ENCODE measurements at places on chromosomes 5 and 9.

- no peak for DNase-seq
Measured at GRCh38 chr5:179534431-179534830, 15.9 kb upstream of the RUFY1 start.

DNA sequence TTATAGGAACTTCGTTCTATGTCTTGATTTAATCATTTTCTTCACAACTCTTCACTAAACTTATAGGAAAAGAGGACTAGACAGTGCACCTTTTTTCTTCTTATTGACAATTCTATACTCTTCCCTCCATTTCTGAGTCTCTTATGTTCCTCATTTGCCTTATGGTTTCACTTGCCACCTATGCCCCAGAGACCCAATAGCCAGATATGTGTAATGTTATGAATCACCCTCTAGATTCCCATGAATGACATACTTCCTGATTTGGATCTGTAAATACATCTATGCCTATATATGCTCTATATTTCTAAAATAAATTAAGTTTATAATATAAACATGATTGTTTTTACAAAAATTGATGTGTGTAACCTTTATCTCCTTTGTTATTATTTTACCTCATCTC lies 514.1 kb upstream of the MEF2C start:
- no peak for DNase-seq

DNA sequence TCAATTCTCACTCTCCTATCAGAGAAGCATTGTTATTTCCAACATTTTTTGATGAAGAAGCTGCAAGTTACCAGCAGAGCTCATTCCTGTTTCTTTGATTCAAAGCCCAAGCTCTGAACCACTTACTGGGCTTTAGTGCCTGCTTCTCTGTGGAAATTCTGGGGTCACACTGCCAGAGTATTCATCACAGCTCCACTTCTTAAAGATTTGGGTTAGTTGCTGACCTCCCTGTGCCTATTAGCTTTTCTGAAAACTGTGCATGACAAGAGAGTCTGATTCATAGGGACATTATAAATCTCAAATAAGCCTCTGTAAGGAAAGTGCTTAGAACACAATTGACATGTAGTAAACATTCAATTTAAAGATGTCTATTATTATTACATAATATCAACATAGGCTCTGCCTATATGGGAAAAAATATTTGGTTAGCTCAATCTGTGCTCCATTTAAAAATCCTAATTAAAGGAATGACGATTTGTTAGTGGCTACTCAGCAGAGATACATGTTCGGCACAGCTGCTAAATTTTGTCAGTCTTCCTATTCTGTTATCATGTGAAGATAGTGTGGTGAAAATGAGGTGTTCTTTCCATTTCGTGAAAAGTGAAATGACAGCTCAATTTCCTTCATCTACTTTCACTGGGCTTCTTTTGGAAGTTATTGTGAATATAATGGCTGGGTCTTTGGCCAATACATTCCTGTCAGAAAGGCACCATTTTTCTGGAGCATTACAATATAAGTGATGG lies 293.0 kb downstream of the KCTD16 start:
- no peak for DNase-seq

GRCh38 chr9:87431837-87432236 lies 65.8 kb upstream of the DAPK1 start:
- DNase-seq: no peak

DNA sequence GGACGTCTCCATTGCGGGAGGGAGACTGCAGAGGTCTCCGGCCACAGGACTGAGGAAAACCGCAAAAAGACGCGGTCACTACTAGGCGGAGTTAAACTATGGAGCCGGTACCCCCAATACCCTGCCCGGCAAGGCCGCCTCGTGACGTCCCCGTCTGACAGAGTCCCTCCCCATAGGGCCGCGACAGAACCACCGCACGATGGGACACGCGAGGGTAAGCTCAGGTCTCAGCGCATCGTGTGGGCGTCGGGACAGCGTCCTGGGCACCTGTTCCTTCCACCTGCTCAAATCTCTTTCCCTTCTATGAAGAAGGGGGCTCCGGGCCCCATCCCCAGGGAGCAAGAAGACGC lies 35.2 kb upstream of the GLDC start:
- DNase-seq: peak; percentile 52

- DNase-seq: no peak
Measured at GRCh38 chr9:94805585-94805984, 79.1 kb downstream of the AOPEP start.

GRCh38 chr9:114003351-114003750 lies 74.7 kb downstream of the AMBP start:
- no peak for DNase-seq

- no peak for DNase-seq
Measured at GRCh38 chr9:78188594-78188993, 47.3 kb upstream of the CEP78 start.

DNA sequence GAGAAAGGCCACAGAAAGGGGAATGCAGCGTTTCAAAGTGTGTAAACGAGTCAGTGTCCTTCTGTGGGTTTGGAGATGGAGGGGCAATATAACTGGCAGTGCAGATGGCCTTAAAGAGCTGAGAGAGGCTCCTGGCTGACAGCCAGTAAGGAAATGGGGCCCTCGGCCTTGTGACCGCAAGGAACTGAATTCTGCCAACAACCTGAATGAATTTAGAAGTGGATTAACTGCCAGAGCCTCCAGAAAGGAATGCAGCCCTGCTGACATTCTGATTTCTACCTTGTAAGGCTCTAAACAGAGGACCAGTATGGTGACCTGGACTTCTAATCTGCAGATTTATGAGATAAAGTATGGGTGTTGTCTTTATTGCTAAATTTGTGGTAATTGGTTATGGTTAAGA lies 17.5 kb upstream of the NREP start:
- no peak for DNase-seq

- no peak for DNase-seq
Measured at GRCh38 chr5:5250758-5251157, 110.6 kb downstream of the ADAMTS16 start.

DNA sequence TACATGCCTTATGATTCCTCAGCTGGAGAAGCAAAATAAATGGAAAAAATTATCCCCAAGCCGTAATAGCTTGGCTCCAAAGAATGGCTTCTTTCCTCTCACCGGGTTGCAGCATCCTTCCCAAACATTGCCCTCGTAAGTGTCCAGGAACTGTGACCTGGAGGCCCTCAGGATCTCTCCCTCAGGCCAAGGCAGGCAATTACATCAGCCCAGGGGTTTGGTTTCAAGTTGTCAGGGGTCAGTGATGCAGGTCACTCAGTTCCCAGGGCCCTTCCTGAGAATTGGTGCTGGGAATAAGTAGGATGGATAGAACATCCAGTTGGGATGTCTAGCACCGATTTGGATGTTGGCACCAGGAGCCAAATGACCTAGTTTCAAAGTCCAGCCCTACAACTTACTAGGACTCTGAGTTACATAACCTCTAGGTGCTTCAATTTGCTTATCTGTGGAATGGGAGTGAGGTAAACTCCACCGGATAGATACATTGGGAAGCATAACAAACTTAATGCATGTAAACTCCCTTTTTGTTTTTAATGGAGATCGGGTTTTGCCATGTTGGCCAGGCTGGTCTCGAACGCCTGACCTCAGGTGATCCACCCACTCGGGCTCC lies 133.5 kb upstream of the DAP start:
- DNase-seq: no peak

- DNase-seq: no peak
Measured at GRCh38 chr9:2151171-2151570, 136.0 kb downstream of the SMARCA2 start.

- DNase-seq: no peak
Measured at GRCh38 chr5:36177715-36178523, 26.0 kb downstream of the SKP2 start.

DNA sequence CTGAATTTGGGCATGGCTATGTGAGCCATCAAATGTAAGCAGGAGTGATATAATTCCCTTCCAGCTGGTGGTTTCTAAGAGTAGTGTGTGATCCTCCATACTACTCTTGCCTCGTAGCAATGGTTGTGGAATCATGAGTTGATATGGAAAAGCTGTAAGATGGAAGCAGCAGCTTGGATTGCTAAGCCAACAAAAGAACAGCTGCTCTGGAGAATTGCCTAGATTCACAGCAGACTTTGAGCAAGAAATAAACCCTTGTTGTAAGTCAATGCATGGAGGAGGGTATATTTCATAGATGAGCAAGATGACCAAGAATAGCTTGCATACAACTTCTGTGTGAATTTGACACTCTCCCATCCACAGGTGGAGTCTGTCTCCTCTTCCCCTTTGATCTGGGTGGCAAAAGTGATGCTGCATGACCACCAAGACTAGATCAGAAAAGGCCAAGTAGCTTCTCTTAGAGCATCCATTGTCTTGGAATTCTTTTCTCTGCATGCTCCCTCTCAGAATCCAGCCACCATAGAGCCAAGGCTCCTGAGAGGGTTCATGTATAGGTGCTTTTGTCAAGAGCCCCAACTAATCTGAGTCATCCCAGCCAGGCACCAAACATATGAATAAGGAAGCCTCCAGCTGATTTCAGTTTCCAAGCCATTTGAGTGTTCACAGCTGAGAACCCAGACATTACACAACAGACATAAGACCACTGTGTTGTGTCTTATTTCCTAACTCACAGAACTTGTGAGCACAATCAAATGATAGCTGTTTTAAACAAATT lies 79.0 kb downstream of the PRLR start:
- no peak for DNase-seq

DNA sequence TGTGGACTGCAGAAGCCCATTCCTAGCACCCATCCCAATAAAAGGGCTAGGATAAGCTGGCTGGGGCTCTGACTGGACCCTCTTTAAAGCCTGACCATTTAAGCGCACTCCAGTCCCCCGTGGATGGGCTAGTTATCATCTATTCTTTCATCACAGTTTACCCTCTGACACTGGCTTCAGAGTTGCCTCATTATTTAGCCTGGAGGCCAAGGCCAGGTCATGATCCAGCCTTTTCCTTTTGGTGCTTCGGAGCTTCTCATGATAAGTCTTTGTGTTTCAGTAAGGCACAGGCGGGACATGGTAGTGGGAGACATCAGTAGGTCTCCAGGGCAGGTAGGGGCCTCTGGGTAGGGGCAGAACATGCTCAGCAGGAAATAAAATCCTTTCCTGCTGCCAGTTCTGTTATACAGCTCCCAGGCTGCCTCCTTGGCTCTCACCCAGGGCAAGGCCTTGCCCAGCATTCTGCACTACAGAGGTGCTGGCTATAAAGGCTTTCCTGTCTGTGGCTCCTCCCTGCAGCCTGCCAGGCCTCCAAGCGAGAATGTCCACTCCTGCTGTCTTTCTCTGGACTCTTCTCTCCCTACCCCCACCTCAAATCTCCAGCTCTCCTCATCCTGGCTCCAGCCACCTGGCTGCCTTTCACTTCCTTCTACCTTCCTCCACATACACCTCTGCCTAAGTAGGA lies 128.8 kb downstream of the FSTL4 start:
- no peak for DNase-seq

DNA sequence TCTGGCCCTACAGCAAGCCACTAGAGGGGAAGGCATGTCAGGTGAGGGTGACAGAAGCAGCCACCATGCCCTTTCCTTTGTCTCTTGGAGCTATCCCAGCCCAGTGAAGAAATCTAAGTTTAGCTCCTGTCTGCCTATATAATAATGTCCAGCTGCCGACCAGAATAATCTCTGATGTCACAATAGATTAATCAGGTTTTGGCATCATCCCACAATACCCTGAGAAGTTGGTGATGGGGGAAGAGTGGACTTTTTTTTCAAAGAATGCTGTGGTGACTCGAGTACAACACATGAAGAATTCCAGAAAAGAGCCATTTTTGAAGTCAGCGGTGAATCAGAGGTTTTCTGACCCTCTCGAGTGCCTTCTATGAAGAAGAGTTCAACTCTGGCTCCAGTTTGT lies 1.7 kb upstream of the TSLP start:
- DNase-seq: no peak

GRCh38 chr5:33299621-33300208 lies 141.1 kb upstream of the TARS1 start:
- no peak for DNase-seq

- DNase-seq: no peak
Measured at GRCh38 chr9:1869843-1870242, 145.3 kb upstream of the SMARCA2 start.

- DNase-seq: no peak
Measured at GRCh38 chr5:145465474-145466263, 369.5 kb downstream of the PRELID2 start.

GRCh38 chr9:99162759-99163364 lies 57.9 kb downstream of the TGFBR1 start:
- no peak for DNase-seq

DNA sequence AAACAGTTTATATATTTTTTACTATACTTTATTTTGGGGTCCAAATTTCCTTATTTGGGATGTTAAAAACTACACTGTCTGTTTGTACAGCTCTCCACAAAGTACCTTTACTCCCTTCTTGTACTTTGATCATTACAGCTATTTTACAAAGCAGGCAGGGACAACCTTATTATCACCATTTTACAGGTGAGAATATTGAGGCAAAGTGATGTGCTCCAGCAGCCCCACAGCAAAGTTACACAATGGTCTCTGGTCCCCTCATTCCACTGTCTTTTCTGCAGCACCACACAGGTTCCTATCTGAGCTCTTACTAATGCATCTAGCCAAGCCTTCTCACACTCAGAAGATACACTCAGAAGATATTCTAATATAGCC lies 457.3 kb downstream of the RASEF start:
- no peak for DNase-seq

DNA sequence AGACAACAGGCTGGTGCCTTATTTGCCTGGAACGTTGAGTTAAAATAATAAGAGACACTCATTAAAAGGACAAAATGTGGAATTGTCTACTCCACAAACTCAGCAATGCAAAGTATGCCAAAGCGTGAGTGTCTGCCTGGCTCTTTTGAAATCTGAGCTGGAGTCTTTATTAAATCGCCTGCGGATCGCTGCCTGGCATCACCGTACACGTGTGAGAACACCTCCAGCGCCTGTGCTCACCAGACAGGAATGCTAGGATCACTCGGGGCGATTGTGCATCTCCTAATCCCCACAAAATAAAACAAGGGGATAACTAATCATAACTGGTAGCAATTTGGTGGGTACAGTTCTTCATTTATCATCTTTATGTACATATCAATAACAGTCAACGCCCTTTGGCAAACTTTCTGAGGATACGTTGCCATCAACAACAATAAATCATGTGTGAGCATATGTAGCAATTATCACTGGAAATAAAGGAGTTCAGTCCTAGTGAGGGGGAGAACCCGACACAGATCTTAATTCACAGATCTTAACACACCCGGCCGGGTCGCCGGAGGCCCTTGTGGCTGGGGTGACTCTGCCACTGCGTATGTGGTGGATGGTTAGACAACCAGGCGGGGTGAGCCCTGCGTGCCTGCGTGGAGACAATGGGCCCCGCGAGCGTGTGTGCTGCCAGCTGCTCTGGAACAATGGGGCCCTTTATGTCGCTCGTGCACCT lies 284.9 kb upstream of the IRX1 start:
- DNase-seq: no peak

GRCh38 chr5:96920744-96921355 lies 15.0 kb upstream of the LNPEP start:
- DNase-seq: no peak

GRCh38 chr5:128426090-128426534 lies 111.9 kb downstream of the FBN2 start:
- DNase-seq: no peak

DNA sequence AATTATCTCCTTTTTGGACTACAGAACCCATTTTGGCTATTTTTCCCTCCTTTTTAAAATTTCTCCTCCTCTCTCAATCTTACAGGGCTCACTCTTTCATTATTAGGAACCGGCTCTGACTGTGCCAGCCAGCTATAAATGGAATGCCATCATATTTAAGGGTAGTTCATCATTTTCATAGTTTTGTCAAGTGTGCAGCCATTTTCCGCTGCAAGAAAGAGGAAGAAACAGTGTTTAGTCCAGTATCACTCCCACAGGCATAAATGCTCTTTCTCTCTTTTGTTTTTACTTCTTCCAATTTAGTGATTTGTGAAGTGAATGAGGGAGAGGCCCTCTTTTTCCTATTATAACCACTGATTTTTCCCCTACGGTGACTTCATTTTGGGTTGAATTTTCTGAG lies 290.0 kb downstream of the NR3C1 start:
- DNase-seq: no peak
